ENCODE measurements at places on chromosomes 6 and 20.
A peak's percentile ranks its signal among the peaks of the same experiment; 100 is the strongest.

GRCh38 chr6:106286746-106287145 lies 38.8 kb downstream of the ATG5 start:
- no peak for DNase-seq

DNA sequence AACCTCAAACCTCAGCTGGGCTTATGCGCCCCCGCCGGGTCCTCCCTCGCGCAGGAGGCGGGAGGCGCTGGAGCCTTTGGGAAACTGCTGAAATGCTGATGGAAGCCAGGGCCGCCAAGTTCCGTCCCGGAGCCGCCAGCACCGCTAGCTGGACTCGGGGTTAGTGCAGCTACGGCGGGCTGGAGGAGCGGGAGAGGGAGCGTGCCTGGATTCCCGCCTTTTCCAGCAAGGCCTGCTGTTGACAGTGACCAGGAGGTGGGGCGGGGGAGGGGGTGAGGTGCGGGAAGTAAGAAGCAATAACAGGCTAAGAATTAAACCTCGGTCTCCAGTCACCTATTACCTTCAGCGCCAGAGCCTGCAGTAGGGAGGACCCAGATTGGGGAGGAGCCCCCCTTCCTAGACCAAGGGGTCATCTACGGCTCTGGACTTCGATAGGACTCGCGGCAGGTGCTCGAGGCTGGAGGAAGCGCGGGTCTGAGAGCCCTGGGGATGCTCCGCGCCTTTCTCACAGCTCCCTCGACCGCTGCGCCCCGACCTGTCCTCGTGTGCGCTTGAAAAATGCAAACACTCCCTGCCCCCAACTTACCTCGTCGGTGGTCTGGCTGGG lies 20.5 kb downstream of the COL9A1 start:
- DNase-seq, result peak; percentile 4

- no peak for DNase-seq
These were observed 73.2 kb downstream of the JPH2 start for GRCh38 chr20:44113618-44114376.

- DNase-seq, result no peak
These were observed 58.6 kb downstream of the AIG1 start for GRCh38 chr6:143119260-143119659.

DNA sequence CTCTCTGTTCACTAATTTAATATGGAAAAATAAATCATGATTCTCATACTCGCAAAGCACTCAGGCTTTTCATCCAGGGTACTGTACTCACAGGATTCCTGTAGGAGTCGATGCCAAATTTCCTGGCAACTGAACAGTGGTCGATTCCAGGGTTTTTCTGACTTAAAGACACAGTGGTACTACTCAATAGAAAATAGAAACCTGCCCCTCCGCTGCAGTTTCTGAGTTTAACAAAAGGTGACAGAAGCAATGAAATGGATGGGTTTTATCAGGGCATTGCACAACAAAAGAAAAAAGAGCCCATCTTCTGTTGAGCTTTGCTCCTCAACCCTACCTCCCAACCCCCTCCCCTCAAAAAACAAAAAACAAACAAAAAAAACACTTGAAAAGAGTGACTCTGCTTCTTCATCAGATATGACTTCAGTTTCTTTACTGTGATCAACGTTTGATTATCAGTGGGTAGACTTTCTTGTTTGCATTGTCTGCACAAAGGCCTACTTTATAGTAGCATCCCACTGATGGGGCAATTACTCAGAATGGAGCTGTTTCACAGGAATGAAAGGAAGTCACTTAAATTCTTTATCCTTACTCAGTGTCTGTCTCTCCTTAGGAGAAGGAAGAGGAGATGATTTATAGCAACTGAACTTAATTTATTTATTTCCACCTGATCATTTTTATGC lies 96.2 kb upstream of the FOXO3 start:
- no peak for DNase-seq

GRCh38 chr6:11701573-11701972 lies 77.0 kb downstream of the ADTRP start:
- no peak for DNase-seq

DNA sequence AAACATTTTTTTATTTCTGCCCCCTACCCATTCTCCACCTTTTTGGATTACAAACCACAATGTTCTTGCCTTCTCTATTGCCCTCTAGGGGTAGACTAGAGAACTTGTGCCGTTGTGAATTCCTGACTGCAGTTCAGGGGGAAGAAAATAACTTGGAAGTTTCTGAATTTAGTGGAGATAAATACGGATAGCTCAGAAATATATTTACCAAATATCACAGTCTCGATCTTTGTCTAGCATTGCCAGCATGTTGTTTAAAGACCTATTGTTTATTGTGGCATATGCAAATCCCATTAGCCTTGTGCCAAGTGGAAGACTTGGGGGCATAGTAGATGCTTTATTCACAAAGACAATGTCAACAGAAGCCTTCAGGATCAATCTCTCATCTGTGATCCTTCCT lies 154.1 kb upstream of the MMS22L start:
- DNase-seq, result no peak

DNA sequence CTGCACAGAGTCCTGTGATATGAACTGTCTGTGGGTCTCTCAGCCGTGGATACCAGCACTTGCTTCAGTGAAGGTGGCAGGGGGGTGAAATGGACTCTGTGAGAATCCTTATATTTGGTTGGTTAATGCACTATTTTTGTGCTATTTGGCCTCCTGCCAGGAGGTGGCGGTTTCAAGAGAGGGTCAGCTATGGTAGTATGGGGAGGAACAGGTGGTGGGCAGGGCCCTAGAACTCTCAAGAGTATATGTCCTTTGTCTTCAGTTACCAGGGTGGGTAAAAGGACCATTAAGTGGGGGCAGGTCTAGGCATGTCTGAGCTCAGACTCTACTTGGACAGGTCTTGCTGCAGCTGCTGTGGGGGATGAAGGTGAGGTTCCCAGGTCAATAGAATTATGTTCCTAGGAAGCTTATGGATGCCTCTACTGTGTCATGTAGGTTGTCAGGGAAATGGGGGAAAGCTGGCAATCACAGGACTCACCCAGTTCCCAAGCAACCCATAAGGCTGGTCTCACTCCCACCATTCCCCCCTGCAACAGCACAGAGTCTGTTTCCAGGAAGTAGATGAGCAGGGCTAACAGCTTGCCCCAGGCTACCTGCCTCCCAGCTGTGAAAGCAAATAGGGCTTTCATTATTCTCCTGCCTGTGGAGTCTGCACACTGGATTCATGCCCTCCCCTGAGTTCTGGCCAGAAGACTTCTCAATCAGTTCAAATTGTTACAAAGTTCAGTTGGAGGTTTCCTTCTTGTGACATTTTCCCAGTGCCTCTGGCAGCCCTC lies 56.8 kb upstream of the PHIP start:
- DNase-seq, result no peak

DNA sequence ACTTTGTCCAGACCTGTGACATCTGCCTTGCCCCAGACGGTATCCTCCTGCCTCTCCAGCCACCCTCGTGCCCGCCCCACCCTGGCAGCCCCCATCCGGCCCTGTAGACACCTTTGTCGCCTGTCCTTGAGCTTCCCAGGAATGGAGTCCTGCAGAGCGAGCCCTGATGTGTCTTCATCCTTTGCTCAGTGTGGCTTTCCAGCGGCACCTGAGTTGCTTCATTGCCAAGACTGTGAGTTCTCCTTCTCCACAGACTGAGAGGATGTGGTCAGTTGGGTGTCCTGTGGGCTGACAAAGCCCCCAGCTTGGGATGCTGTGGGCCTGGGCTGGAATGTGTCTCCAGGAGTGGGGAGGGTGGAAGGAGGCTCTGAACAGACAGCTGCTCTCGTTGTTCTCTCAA lies 1.7 kb upstream of the CST4 start:
- DNase-seq, result no peak

- DNase-seq, result no peak
These were observed 628.0 kb downstream of the KIF16B start for GRCh38 chr20:15945289-15945688.

- DNase-seq, result peak; percentile 41
These were observed 78.5 kb downstream of the CBFA2T2 start for GRCh38 chr20:33568378-33568777.

DNA sequence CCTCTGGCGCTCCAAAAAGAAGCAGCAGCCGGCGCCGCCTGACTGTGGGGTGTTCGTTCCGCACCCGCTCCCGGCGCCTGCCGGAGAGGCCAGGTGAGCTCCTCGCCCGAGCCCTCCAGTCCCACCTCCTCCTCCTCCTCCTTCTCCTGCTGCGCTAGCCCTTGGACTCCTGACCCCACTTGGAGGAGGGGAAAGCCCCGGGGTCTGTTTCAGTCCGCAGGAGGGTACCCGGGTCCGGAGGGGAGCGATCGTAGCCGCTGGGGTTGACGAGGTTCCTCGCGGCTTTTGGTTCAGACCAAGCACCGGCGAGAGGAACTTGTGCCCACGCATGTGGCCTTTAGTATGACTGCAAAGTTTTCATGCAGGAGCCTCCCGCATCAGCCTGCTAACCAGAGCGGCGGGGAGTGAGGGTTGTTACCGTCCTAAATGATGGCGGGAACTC lies 493 bp downstream of the CRYBG1 start:
- peak; percentile 6 for DNase-seq

- no peak for DNase-seq
These were observed 657.5 kb upstream of the GJE1 start for GRCh38 chr6:141475259-141475658.

GRCh38 chr6:125377621-125378020 lies 75.9 kb upstream of the HDDC2 start:
- DNase-seq, result no peak

DNA sequence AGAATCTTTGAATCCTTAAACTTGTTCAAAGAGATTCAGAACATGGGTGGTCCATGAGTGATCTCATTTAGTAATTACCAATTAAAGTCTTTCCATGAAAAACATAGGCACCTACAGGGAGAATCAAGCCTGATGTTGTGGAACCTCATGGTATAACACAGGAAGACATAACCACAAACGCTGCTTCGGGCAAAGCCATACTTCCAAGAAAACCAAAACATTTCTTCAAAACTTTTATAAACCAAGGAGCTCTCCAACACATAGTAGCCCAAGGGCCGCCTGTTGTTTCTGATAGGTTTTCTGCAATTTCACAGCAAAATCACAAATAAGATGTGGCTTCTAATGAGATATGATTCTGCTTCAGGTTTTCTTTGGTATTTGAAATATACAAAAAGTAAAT lies 2.5 kb downstream of the CHD6 start:
- no peak for DNase-seq

- no peak for DNase-seq
These were observed 144.3 kb upstream of the TENT5A start for GRCh38 chr6:81896525-81897503.

- DNase-seq, result no peak
These were observed 5.9 kb downstream of the NDUFAF5 start for GRCh38 chr20:13790708-13791107.

DNA sequence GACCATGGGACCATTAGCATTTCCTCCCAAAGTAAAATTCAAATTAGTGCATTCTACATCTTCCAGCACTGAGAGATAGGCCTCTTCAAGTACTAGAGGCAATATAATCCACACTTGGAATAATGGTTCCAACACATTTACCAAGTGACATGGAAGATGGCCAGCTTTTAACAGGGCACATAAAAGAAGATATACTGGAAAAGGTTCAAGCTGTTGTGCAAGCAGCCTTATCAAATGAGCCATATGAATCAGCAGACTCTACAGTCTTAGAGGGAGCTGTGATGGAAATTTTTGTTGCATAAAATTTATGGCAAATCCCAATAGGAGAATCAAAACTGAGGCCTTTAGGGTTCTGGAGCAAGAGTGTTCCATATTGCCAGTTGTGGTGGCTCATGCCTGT lies 526.6 kb upstream of the IRAK1BP1 start:
- no peak for DNase-seq

DNA sequence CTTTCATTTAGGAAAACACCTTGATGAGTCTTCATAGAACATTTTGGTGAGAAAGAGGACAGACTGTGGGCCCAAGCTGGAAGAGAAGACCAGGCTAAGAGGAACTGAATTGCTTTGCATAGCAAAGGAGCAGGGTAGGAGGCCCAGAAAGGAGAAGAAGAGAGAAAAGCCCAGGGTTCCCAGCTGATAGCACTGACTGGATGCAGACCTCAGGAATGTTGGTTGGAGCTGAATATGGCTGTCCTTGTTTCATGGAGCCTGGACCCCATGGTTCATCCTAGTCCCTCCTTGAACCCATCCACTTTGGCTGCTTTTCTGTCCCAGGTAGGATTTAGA lies 18.0 kb upstream of the ZFAND3 start:
- DNase-seq, result no peak

GRCh38 chr6:167290786-167291622 lies at the start of gene UNC93A:
UNC93A (plus strand) TSS chr6:167291315; CDS start chr6:167291490, 175 bp downstream.
- DNase-seq, result no peak

GRCh38 chr6:155530219-155530834 lies 74.7 kb upstream of the NOX3 start:
- DNase-seq, result no peak

- DNase-seq, result no peak
These were observed 897.1 kb downstream of the TFAP2A start for GRCh38 chr6:9517806-9518205.

- no peak for DNase-seq
These were observed 4.5 kb downstream of the FOXO3 start for GRCh38 chr6:108565091-108565766.

DNA sequence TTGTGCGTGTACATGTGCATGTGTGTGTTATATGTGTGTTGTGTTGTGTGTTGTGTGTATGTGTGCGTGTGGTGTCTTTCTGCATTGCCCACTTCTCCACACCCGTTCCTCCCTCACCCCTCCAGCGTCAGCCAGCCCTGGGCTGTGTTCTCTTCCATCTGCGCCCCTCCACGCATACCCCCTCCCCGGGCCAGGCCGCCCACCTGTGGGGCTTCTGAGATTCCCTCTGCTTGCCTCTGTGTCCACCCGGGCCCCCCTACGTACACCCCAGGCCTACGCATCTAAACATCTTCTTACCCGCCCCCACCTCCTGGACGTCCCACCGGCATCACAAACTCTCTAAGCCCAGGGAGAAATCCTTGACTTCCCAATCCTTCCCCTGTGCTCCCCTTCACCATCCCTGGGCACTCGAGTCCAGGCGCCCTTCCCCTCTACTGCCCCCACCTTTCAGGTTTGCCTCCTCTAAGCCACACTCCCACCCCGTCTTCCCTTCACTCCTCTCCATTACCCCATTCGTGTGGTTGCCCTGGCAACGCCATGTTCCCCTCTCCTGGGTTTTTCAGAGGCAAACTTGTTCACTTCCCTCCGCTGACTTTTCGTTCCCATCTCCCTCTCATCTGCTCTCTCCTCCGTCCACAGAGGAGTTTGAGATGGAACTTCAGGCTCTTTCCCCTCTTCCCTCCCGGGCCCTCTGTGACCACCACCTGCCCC lies 81.7 kb upstream of the NNAT start:
- DNase-seq, result no peak

- DNase-seq, result no peak
These were observed 109.7 kb downstream of the DST start for GRCh38 chr6:56532766-56533551.

GRCh38 chr20:60108397-60108796 lies 150.2 kb downstream of the CDH26 start:
- DNase-seq, result no peak

- DNase-seq, result no peak
These were observed 441.1 kb downstream of the HAO1 start for GRCh38 chr20:7499201-7499600.

DNA sequence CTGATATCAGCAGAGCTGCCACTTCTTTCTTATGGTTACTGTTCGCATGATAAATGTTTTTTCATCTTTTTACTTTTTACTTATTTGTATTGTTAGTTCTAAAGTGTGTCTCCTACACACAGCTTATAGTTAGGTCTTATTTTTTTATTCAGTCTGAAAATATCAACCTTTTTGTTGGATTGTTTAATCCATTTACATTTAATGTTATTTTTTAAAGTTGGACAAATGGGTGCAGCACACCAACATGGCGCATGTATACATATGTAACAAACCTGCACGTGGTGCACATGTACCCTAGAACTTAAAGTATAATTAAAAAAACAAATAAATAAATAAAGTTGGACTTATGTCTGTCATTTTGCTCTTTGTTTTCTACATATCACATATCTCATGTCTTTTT lies 40.3 kb upstream of the FOXC1 start:
- no peak for DNase-seq

GRCh38 chr6:24838994-24839393 lies 40.3 kb upstream of the ARMH2 start:
- no peak for DNase-seq
